Glomerular endothelial cell (primary cell): ENCODE measurements at places on chromosomes 7 and 10. TPM values are rescaled to one million over a fixed set of nuclear protein-coding genes. Genes with fewer than 3 reads are reported as not detected.

DNA sequence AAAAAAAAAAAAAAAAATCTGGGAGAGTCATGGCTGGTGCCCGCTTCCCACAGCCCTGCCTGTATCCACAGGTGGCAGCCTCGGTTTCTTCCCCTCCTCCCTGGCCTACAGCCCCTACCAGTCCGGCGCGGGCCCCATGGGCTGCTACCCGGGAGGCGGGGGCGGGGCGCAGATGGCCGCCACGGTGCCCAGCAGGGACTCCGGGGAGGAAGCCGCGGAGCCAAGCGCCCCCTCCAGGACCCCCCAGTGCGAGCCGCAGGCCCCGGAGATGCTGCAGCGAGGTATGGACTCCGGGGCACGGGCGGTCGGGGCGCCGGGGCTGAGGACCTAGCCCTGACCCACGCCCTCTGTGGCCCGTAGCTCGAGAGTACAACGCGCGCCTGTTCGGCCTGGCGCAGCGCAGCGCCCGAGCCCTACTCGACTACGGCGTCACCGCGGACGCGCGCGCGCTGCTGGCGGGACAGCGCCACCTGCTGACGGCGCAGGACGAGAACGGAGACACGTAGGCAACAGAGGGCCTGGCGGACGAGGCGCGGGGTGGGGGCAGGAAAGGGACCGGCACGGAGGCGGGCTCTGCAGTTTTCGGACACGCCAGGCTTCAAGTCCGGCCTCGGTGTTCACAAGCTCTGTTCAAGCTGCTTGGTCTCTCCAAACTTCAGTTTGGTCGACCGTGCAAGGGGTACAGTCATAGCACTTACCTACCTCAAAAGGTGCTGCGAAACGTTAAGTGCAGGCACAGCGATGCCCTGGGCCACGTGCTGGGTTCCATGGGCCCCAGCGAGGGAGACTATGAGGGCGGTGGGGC lies 3.9 kb downstream of the NFKB2 start:
- DNase-seq: no peak

The PKD2L1 gene
- not detected in 2 replicates for total RNA-seq

GRCh38 chr10:1368842-1369171 lies 312.6 kb downstream of the WDR37 start:
- no peak for DNase-seq

The SYT15 gene
- 0.29 TPM in 1 of 2 replicates, not detected in the other for total RNA-seq

GRCh38 chr10:17144757-17145156 lies 15.1 kb upstream of the CUBN start:
- DNase-seq: no peak

The UNCX gene
- total RNA-seq: not detected in 2 replicates

GRCh38 chr10:126908225-126908624 lies 3.0 kb downstream of the DOCK1 start:
- DNase-seq: no peak

GRCh38 chr10:84331091-84331490 lies 2.7 kb downstream of the CCSER2 start:
- no peak for DNase-seq

The HOXA10 gene
- total RNA-seq: 8.1 and 10.3 TPM in 2 replicates

GRCh38 chr10:23293973-23294590 lies 50.5 kb downstream of the C10orf67 start:
- DNase-seq: no peak

- no peak for DNase-seq
Observed at GRCh38 chr7:24135003-24135817, 148.8 kb upstream of the NPY start.

- DNase-seq: no peak
Observed at GRCh38 chr10:18822156-18822555, 162.9 kb downstream of the ARL5B start.

DNA sequence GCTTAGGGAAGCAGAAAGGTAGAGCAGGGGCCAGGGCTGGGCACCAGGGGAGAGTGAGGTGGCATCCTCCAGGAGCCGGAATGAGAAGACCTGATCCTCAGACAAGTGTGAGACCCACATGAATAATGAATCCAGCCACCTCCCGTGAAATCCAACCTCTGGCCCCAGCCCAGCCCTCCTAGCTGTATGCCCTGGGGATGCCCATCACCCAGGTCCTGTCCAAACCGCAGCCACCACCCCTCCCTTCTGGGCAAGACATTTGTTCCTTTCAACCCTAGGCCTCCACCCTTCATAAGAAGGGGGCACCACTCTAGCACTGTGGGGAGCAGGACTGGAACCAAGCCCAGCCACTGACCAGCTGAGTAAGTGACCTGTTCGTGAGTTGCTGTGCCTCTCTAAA lies 9.7 kb downstream of the PDZD7 start:
- no peak for DNase-seq

DNA sequence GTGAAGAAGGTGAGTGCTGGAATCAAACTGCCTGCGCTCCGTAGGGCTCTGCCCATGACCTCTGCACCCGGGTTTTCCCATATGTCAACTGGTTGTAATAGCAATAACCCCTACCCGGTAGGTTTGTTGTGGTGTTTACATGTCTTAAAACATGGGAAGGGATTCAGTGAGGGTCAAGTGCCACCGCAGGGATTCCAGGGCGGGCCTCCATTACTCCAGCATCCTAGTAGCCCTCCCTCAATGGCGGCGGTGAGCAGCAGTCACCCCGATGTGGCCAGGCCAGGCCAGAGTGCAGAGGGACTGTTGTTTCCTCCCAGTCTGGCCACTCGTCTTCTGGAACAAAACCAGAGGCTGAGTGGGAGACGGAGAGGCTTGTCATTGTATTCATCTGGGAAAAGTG lies 37.6 kb upstream of the ENO4 start:
- DNase-seq: no peak
